ENCODE measurements at places on chromosomes 11 and 22.

- DNase-seq: no peak
Measured at GRCh38 chr11:111409915-111410314, 30.8 kb upstream of the POU2AF1 start.

- peak; percentile 84 for DNase-seq
Measured at GRCh38 chr11:36774603-36775002, 176.6 kb upstream of the RAG2 start.

- DNase-seq: no peak
Measured at GRCh38 chr22:19820880-19821522, 33.7 kb downstream of the GNB1L start.

- peak; percentile 74 for DNase-seq
Measured at GRCh38 chr11:134034496-134035381, 34.1 kb upstream of the JAM3 start.

- DNase-seq: no peak
Measured at GRCh38 chr22:48218889-48219420, 1456.5 kb downstream of the TBC1D22A start.

- DNase-seq: no peak
Measured at GRCh38 chr22:18905540-18906409, at the start of gene DGCR6. Gene DGCR6 (plus strand): TSS chr22:18906320. CDS start chr22:18906375, 55 bp downstream.

- no peak for DNase-seq
Measured at GRCh38 chr22:27791159-27791858, 10.2 kb downstream of the MN1 start.

All from bronchial epithelial cell (primary cell).